Esophagus squamous epithelium (tissue), 5 donors: ENCODE measurements at places on chromosomes 4 and X. TPM values are rescaled to one million over a fixed set of nuclear protein-coding genes. Genes with fewer than 3 reads are reported as not detected.

- no peak for DNase-seq
Measured at GRCh38 chr4:7928711-7929110, 10.9 kb downstream of the AFAP1 start.

DNA sequence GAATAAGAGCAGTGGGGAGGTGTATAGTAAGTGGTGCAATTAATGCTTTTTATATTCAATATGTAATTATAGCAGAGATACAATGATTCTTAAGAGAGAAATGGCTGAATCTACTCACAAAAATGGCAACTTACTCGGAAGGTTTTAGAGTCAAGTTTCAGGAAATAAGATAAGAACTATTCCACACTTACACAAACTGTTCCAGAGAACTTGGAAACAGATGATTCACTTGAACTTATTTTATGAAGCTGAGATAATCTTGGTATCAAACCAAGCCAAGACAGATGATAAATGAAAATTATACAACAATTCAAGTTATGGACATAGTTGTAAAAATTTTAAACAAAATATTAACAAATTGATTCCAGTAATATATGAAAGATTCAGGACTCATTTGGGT is 311.3 kb upstream of the HS3ST1 start:
- no peak for DNase-seq

DNA sequence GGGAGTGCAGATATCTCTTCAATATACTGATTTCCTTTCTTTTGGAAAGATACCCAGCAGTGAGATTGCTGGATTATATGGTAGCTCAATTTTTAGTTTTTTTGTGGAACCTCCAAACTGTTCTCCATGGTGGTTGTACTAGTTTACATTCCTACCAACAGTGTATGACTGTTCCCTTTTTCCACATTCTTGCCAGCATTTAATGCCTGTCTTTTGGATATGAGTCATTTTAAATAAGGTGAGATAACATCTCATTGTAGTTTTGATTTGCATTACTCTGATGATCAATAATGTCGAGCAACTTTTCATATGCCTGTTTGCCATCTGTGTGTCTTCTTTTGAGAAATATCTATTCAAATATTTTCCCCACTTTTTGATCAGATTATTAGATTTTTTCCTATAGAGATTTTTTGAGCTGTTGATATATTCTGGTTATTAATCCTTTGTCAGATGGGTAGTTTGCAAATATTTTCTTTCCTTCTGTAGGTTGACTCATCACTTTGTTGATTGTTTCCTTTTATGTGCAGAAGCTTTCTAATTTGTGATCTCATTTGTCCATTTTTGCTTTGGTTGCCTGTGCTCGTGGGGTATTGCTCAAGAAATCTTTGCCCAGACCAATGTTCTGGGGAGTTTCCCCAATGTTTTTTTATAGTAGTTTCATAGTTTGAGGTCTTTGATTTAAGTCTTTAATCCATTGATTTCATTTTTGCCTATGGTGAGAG is 552.7 kb downstream of the ZNF674 start:
- DNase-seq, result no peak

The CORIN gene
- 4.8 TPM for total RNA-seq

DNA sequence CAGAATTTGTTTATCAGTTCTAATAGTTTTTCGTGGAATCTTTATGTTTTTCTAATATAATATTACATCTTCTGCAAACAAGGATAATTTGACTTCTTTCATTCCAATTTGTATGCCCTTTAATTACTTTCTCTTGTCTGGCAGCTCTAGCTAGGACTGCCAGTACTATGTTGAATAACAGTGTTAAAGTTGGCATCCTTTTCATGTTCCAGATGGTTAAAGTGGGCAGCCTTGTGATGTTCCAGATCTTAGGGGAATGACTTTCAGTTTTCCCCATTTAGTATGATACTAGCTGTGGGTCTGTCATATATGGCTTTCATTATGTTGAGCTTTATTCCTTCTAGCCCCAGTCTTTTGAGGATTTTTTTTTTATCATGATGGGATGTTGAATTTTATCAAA is 220.6 kb upstream of the WDFY3 start:
- DNase-seq, result no peak

DNA sequence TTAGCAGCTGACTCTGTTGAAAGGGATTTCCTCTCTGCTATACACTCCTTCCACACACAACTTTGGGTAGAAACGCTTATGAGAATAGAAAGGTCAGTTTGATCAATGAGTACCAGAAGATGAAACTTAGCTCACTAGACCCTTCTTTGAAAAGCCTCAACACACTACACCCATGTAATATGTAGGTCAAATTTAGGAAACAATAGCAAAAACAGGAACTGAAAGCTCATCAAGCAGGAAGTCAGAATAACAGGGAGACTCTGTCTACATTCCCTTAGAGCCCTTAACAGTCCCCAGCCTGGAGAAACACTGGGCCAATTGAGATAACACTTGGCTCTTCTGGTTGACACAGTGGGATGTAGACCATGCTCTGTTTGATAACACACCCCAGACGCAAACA is 30.7 kb downstream of the SRPX2 start:
- DNase-seq, result no peak

The CNGA1 gene
- total RNA-seq, result 2.4 TPM

- DNase-seq, result no peak
Measured at GRCh38 chr4:35725131-35725530, 519.2 kb downstream of the ARAP2 start.

DNA sequence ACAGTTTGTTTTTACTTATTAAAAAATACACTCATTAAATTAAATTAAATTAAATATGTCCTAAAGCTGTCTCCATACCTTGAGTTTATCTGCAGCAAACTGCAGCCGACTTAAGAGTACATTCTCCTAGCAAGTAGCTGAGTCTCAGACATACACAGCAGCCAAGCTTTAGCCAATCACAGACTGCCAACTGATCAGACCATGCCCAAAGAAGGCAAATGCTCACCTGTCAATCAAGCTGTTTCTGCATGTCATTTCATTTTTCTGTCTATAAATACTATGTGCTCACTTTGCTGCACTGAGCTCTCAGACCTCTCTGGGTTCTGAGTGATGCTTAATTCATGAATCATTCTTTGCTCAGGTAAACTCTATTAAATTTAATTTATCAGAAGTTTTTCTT is 280.9 kb upstream of the EPHA5 start:
- DNase-seq, result no peak

DNA sequence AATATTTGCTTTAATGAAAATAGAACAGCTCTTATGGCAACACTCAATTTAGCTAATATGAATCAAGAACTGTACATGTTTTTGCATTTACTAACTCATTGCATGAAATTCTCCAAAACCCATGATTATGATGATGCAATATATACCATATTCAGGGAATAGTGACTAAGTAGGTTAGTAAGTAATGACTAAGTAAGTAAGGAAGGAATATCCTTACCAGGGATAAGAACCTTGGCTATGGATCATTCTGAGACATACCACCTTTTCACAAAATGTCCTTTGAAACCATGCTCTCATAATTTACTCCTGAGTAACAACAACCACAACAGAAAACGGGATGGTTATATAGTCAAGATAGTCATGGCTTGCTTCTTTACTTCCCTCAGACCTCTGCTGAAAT is 1513.0 kb downstream of the STIM2 start:
- no peak for DNase-seq
